ENCODE measurements at places on chromosomes 12 and 14.

DNA sequence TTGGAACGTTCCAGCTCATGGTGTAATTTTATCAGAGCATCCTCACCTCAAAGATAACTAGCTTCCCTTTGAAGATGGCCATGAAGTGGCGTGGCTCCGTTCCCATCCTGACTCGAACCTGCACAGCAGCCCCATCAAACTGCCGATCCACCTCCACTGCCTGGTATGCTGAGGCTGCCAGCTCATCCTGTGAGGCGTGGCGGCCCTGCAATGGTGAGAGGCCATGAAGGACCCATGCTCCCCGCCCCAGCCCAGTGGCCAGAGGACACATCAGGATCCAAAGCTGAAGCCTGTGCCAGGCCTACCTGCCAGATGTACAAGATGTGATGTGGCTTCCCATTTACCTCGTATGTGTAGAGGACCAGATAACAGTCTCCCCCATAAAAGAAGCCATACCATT lies 11.2 kb downstream of the AVIL start:
- DNase-seq: no peak

GRCh38 chr14:50228313-50228712 lies 3.1 kb downstream of the SOS2 start:
- DNase-seq: no peak

- no peak for DNase-seq
Measured at GRCh38 chr12:49111206-49111605, 559 bp upstream of the LMBR1L start.

GRCh38 chr12:63888908-63889635 lies 44.6 kb downstream of the SRGAP1 start:
- peak; percentile 61 for DNase-seq

DNA sequence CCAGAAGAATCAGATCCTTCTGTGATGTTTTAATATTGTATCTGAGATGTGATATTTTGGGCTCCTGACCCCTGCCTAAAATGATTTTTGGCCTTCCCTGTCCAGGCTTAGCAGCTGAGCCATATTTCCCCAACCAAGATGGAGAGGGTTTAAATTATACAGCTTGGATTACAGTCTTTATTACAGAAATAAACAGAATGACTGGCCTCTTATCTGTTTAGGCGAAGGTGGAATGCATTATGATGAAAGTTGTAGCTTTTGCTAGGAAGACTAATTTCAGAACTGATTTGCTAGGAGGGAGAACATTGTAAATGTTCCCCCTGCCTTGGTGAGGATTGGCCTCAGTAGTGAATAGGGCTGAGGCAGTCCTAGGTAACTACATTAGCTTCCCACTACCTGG lies 23.3 kb downstream of the BMAL2 start:
- DNase-seq: no peak

- DNase-seq: no peak
Measured at GRCh38 chr14:29773990-29774389, 153.7 kb downstream of the PRKD1 start.

GRCh38 chr12:6552140-6552551 lies 3.7 kb downstream of the IFFO1 start:
- peak; percentile 77 for DNase-seq

- DNase-seq: no peak
Measured at GRCh38 chr12:26116829-26117715, 7.8 kb downstream of the BHLHE41 start.

DNA sequence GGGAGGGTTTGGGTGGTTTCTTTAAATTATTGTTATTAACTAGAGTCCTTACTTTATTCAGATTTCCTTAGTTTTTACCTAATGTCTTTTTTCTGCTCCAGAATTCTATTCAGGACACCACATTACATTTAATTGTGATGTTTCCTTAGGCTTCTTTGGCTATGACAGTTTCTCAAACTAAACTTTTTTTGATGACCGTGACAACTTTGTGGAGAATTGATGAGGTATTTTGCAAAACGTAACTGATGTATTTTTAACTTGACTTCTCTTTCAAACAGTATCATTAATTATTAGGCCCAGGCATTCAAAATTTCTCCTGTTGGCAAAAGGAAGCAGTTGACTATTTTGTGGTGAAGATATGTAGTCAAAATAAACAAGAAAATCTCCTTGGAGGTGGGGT lies 10.5 kb downstream of the RNASE6 start:
- DNase-seq: no peak

- peak; percentile 72 for DNase-seq
Measured at GRCh38 chr14:31090883-31091764, 64.9 kb upstream of the STRN3 start.

DNA sequence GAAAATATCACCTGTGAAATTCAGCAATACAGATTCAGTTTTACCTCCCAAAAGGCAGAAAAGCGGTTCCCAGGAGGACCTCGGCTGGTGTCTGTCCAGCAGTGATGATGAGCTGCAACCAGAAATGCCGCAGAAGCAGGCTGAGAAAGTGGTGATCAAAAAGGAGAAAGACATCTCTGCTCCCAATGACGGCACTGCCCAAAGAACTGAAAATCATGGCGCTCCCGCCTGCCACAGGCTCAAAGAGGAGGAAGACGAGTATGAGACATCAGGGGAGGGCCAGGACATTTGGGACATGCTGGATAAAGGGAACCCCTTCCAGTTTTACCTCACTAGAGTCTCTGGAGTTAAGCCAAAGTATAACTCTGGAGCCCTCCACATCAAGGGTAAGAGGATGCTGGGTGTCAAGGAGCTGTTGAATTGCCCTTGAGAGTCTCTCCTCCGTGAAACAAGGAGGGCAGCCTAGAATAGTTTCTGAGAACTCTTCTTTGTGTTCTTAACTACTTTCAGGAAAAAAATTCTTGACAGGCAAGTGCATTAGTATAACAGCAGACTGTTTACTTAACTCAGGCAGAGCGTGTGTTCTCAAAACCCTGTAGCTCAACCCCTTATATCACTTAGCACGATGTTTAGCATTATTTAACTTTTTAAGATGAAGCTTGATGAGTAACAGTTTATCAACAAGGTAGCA lies 7.7 kb downstream of the TDP1 start:
- no peak for DNase-seq

- DNase-seq: no peak
Measured at GRCh38 chr12:64203036-64203435, 19.1 kb downstream of the KICS2 start.

DNA sequence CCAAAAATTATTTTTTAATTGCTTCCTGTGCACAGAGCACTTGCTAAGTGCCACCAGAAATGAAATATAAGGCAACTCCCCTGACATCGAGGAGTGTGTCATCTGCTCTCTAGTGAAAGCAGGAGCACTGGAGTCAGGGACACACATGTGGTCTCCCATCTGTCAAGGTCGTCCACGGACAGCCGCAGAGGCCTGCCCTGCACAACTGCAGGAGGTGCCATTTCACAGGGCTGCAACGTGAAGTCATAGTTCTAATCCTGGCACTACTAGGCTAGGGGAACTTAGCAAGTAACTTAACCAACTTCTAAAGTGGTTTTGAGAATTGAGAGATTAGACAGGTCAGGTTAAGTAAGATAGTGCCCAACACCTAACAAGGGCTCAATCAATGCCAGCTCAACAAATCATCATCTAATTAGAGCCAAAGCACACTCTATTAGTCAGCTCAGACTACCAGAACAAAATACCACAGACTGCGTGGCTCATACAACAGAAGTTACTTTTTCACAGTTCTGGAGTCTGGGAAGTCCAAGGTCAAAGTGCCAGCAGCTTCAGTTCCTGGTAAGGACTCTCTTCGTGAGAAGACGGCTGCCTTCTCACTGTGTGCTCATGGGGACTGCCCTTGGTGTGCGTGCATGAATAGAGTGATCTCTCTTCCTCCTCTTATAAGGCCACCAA lies 30.7 kb downstream of the FOXN3 start:
- no peak for DNase-seq

- DNase-seq: no peak
Measured at GRCh38 chr14:84225268-84225667, 1304.7 kb upstream of the FLRT2 start.

DNA sequence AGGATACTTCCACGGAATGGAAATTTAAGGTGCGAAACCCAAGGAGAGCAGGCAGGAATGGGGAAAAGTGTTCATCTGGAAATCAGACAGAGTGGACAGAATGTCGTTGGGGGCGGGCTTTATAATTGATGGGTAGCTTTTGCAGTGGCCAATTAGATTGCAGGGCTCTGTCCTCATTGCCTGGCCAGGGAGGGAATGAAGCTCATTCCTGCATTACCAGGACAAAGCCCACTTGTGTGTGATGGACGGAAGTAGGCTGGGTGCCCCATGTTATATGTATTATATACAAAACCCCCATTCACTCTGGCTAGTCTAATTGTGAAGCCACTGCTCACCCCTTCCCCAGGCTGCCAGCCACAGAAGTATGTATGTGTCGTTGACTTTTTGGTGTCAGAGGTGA lies 23.6 kb downstream of the ZNF664 start:
- DNase-seq: no peak

DNA sequence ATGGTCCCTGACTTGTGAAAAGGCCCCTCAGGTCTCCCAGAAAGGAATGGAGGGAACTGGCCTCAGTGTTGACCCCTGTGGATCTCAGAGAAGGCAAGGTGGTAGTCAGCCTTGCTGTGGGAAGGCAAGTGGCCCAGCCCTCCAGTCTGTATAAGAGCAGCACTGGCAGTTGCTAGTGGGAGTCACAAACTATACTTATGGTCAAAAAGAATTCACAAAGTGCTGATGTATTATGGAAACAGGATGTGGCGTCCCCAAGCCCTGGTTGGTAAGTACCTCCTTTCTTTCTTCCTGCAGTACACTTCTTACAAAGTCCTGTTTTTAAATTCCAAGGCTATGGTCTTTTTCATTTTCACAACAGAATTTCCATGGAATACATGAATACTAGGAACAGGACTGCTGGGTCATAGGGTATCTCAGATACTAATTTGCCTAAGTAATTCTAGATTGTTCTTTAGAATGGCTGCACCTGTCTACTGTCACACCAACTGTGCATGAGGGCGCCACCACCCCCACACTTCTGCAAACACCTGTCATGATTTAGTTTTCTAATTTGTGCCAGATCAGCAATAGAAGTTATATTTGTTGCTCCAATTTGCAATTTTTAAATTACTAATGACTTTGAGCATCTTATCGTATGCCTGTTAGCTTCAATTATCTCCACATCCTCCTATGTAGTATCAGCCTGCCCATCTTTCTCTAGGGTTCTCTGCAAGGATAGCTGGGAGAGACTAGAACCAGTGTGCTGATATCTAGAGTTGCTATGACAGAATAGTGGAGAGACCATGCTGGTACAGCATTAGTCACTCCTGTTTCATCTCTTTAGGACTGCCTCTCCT lies 40.7 kb upstream of the TMEM263 start:
- no peak for DNase-seq

GRCh38 chr14:32565256-32565655 lies 236.2 kb downstream of the AKAP6 start:
- DNase-seq: peak; percentile 23

DNA sequence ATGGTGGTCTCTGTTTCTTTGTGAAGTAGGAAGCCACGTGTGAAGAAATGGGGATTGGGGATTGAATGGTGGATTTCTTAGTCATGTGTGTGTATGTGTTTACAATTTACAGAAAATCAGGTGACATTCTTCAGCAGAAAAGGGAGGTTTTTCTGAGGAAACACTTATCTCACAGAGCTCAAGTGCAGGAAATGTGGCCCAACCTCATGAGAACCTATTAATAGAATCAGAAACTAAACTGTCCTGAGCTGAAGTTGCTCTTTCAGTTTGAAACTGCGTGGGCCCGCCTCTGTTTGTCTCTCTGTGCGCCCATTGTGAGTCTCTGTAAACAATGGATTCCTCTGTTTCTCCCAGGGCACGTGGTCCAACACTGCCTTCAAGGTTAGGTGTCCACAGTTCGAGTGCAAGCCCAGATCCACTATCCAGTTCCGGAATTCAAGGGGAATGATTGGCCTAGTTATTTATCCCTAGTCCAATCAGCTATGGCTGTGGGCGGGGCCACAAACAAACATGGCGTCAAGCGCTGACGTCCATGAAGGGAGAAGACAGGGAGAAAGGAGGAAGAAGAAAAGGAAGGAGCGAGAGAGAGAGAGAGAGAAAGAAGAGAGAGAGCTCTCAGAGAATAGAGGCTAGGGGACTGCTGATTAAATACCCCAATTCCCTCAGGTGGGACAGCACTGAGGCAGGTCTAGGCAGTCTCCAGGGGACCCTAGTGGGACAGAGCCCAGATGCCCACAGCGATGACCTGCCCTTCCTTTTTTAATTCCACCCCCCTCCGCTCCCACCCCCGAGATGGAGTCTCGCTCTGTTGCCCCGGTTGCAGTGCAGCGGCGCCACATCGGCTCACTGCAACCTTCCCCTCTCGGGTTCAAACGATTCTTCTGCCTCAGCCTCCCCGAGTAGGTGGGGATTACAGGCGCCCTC lies 31.4 kb upstream of the C12orf76 start:
- DNase-seq: no peak

DNA sequence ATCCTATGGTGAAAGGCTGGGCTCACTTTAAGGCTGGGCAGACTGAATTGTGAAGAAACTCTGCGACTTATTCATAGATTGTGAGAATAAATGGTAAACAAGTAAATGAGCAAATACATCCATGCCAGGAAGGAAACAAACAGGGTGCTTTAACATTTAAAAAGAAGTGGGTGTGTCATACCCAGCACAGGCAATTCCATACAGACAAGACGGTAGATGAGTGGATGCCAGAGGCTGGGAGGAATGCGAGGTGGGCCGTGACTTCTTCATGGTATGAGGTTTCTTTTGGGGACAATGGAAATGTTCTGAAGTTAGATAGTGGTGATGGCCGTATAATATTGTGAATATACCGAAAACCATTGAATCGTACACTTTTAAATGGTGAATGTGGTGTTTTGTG lies 49.8 kb upstream of the CDKN3 start:
- no peak for DNase-seq

GRCh38 chr12:108572166-108572790 lies 9.9 kb downstream of the ISCU start:
- DNase-seq: no peak

- no peak for DNase-seq
Measured at GRCh38 chr12:109140560-109140959, 24.2 kb downstream of the ACACB start.

DNA sequence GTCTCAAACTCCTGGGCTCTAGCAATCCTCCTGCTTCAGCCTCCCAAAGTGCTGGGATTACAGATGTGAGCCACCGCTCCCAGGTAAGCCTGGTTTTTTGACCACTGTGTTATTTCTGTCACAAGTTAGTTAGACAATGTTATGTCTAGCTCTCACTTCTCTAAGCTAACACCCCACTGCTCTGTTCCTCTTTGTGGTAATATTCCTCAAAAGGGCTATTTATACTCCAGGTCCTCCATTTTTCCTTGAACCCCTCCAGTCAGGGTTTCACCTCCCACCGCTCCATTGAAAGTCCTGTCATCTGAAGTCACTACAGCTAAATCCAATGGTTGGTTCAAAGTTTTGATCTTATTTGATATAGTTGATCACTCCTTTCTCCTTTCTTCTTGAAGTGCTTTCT lies 5.1 kb downstream of the IRAK3 start:
- no peak for DNase-seq

Data from fibroblast of skin of back (primary cell).